Endothelial cell of umbilical vein (primary cell): ENCODE measurements at places on chromosomes 6 and 20. TPM values are rescaled to one million over a fixed set of nuclear protein-coding genes. Genes with fewer than 3 reads are reported as not detected.
A peak's percentile ranks its signal among the peaks of the same experiment; 100 is the strongest.

The ISM1 gene
- not detected in 2 replicates for polyA plus RNA-seq

The ADGRB3 gene
- not detected in 2 replicates for polyA plus RNA-seq

The SIRPD gene
- polyA plus RNA-seq: not detected in 2 replicates

DNA sequence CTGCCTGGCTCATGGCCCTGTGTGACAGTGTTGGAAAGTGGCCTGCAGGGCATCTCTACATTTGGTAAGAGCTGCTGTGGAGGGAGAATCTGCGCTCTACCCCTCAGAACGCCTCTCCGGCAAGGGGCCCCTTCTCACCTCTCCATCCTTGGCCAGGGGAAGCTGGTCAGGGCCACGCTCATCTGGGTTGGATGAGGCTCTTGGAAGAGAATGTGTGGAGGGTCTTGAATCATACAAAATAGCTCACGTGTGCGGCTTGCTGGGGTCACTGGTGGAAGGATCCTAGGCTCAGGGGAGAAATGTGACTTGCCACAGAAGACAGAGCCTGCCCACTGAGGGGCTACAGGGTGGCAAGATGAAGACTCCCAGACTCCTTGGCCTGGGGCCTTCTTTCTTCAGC, 105.0 kb downstream of the SCML4 start:
- DNase-seq: no peak

DNA sequence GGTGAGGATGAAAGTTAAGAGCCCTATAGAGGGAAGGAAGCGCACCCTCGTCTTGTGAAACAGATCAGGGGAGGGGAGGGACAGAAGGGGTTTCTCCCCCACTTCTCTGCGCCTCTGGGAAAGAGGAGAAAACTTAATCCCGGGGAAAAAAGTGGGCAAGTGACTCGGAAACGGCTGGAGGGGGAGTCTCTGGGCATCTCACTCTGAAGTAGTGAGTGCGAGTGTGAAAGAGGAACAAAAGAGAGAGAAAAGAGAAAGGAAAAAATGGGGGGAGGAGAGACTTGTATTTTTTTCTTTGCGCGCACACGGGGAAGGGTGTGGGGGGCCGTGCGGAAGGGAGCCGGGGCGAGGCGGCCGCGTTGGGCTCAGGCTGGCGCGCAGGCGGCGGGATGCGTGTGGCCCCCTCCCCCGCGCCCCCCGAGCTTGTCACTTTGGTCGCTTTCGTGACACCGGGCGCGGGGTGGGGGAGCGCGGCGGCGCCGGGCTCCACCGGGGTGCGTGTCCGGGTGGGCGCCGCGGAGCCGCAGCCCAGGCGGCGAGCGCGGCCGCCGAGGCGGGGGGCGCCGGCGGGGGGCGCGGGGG, 454 bp downstream of the L3MBTL3 start:
- DNase-seq: no peak

DNA sequence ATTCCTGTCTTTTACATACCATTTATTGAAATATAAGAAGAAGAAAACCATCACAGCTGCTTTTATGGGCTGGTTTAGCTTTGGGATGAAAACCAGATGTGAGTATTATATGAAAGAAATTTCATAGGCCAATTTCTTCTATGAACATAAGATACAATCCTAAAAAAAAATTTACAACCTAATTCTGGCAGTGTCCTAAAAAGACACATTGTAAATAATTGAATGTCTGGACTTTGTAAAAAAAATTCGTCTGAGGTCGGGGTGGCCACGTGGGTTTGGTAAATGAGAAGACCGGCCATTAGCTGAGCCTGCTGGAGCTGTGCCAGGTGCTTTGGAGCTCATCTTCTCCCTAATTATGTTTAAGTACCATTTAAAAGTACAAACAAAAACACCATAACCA, 26.8 kb downstream of the DACT2 start:
- no peak for DNase-seq

- DNase-seq: peak; percentile 92
Measured at GRCh38 chr6:35238843-35239289, 20.7 kb upstream of the ZNF76 start.

- DNase-seq: no peak
Measured at GRCh38 chr6:124873066-124873410, 89.2 kb upstream of the RNF217 start.

The ERVFRD-1 gene
- polyA plus RNA-seq: not detected in 2 replicates

The SS18L1 gene
- 15.4 and 21.0 TPM in 2 replicates for polyA plus RNA-seq

The C6orf15 gene
- not detected in 2 replicates for polyA plus RNA-seq

DNA sequence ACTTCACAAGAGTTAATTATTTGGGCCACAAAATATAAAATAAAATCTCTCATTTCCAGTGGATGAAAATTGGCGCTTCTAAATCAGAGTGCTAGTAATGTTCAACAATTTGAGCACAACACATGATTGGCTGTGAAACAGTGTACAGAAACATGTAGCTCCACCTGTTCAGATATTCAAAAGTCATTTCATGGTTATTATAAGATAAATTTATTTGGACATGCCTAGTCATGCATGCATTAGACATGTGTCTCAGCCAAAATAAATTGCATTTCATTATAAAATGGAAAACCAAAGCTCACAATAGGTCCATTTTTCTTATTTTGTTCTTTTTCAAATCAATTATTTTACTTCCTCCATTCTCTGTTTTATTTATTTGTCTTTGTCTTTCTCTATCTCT, 374.8 kb downstream of the LMBRD1 start:
- no peak for DNase-seq

DNA sequence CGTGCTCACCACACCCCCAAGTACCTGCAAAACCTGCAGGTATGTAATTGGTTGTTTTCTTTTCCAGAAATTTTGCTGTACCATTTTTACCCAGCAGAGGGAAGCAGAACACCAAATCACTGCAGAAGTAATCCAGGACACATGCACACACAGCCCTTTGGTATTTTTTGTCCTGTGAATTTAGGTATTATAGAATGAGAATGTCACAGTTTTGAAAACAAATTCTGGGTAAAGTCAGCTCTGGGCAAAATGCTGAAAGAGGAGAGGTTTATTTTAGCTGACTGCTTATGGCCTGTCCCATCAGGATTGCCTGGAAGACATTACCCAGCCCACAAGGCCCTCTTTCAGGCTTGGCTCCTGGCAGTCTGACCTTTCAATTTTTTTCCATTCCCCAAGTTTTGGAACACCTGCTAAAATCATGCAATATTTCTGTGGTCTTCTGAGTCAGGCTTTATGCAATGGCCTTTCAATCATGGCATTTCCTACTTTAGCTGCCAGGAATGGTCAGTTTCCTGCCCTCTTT, 3.5 kb upstream of the EFHC1 start:
- peak; percentile 79 for DNase-seq

DNA sequence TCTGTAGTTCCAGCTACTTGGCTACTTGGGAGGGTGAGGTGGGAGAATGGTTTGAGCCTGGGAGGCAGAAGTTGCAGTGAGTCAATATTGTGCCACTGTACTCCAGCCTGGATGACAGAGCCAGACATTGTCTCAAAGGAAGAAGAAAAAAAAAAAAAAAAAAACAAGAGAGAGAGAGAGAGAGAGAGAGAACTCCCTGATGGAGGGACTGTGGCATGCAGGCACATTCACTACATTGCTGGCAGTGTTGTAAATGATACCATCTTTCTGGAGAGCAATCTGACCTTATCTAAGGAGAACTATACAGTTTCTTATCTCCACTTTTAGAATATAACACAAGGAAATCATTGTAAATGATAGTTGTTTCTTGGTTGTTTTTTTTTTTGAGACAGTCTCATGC, 85.1 kb downstream of the MDN1 start:
- no peak for DNase-seq

DNA sequence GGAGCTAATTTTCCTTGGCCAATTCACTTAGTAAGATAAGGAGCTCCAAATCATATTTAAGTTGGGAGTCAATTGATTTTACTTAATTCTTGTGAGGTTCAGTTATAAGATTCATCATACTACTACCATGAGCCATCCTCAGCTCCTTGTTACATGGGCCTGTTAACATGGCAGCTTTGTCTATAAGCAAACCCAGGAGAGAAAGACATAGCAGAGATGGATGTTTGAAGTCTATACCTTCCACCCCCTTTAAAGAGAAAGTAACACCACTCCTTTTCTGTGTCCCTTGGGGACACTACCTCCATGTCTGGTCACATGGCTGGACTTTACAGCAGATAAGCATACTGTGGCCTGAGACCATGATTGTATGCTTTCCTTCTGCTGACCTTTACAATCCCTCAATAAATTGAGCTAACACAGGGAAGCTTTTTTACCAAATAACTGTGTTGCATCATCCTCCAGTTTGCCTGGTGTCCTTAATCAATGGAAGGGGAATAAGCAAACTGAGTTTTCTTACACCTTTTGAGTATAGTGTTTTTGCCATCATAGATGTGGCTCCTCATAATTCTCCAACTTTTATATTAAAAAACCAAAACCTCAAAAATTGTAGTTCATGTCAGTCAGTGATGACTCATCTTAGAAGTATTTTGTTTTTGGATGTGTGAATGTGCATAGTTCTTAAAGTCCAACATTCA, 9.8 kb upstream of the ZNFX1 start:
- DNase-seq: peak; percentile 48

- no peak for DNase-seq
Measured at GRCh38 chr20:8005575-8006366, 13.8 kb downstream of the TMX4 start.

The IL17F gene
- not detected in 2 replicates for polyA plus RNA-seq

The FBXL4 gene
- 5.6 and 7.0 TPM in 2 replicates for polyA plus RNA-seq

GRCh38 chr6:43759136-43759906, 10.7 kb upstream of the VEGFA start:
- no peak for DNase-seq

GRCh38 chr6:167053895-167054530, 54.8 kb downstream of the CEP43 start:
- no peak for DNase-seq

DNA sequence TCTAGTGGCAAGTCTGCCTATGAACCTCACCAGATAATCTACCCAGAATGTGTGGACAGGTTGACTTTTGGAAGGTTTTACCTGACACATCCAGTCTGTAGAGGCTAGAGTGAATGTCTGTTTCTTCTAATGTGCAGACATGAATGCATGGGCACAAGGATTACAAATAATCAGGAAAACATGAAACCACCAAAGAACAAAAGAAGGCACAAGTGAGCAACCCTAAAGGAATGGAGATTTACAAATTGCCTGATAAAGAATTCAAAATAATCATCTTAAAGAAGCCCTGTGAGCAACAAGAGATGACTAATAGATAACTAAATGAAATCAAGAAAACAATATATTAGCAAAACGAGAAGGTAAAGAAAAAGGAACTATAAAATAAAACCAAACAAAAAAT, 876.1 kb upstream of the ADGRB3 start:
- DNase-seq: no peak

GRCh38 chr20:53922901-53923314, 147.5 kb downstream of the BCAS1 start:
- no peak for DNase-seq

The NKX2-4 gene
- not detected in 2 replicates for polyA plus RNA-seq

DNA sequence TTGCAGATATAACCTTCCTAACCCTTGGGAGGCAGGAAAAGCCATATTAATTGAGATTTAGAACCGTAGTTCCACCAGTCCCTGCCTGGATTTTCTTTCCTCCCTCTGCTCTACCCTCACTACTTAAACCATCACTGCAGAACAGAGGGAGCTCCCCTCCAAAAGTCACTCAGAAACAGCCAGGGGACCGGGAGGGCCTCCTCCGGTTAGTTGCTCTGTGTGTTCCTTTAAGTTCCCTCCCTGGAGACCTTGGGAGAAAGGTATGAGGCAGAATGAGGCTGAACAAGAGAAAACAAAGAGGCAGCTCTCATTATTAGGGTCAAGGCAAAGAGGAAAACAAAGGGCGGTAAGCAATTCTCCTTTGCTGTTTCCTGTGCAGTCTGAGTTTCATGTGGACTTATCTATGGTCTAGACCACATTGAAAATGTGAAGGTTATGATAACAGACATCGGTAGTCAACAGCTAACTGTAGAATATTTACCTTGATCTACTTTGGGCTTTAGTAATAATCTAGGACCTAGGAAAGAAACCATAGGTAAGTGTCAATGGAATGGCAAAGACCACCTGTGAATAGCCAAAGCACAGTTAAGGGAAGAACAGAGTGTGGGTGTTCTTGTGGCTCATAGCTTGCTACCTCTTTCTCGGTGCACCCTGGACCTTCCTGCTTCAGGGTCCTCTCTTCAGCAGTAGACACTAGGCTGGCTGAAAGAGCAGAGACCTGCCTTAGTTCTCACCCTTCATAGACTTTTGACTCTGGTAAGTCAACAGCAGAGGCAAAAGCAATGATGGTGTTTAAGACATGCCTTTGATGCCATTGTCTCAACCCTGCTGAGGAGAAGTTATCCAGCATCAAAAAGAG, 250.9 kb upstream of the CITED2 start:
- DNase-seq: no peak

The GJE1 gene
- polyA plus RNA-seq: not detected in 2 replicates

- peak; percentile 76 for DNase-seq
Measured at GRCh38 chr6:44078827-44079671, 48.2 kb downstream of the MRPL14 start.

- DNase-seq: no peak
Measured at GRCh38 chr20:60258255-60258863, 300.1 kb downstream of the CDH26 start.

- no peak for DNase-seq
Measured at GRCh38 chr20:38985060-38985459, 22.9 kb downstream of the DHX35 start.

The ENPP3 gene
- polyA plus RNA-seq: not detected in 2 replicates

The HIVEP2 gene
- 0.86 and 1.3 TPM in 2 replicates for polyA plus RNA-seq

DNA sequence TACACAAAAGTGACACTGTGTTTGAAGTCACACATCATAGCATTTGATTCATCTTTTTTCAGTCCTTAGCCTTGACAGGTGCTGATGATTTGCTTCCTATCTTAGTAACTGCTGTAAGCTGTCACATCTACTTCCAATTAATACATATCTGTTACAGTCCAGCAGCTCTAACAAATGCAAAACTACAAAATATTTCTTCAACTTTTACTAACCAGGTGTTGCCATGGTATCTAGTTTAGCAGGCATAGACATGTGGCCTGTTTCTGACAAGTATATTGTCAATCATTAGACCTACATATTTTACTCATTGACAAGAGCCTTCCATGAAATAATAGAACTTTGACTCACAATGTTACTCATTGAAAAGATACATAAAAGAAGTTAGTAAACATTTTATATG, 1159.7 kb downstream of the GRIK2 start:
- no peak for DNase-seq

DNA sequence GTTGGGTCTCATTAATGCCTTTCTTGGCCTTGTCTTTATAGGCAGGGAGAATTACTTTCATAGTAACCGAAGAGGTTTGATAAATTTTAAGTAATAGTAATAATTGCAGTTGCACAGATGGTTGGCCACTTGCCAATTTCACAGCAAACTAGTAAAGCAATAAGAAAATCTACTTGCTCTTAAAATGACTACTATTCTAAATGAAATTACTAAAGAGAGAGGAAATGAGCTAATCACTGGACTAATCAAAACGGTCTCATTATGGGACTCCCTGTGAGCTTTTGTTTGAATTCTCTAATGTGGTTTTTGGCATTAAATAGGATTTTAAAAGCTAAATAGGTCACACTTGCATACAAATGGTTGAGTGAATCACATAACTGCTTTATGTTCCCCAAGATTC, 227.4 kb upstream of the PLN start:
- DNase-seq: peak; percentile 4

DNA sequence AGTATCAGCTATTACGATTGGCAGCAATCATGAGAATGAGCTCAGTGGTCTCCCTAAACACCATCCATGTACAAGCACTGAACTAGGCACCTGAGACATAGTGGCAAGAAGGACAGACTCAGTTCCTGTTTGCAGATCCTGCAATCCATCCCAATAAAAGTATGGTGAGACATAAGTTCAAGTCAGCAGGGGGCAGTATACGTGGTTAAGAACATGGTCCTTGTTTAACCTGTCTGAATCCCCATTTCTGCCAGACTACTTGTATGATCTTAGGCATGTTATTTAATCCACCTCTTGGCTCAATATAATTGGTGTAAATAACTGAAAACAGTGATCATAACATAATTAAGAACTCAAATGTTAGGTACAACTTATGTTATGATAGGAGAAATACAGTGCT, 33.2 kb upstream of the PNISR start:
- DNase-seq: peak; percentile 6
